Inflammatory macrophage treated with lipopolysaccharide for 1 hour (primary cell): ENCODE measurements at places on chromosomes 6 and 20.
A peak's percentile ranks its signal among the peaks of the same experiment; 100 is the strongest.

GRCh38 chr6:7137335-7138045, 29.7 kb downstream of the RREB1 start:
- DNase-seq = no peak

GRCh38 chr6:68225729-68226128, 409.4 kb upstream of the ADGRB3 start:
- DNase-seq = no peak

DNA sequence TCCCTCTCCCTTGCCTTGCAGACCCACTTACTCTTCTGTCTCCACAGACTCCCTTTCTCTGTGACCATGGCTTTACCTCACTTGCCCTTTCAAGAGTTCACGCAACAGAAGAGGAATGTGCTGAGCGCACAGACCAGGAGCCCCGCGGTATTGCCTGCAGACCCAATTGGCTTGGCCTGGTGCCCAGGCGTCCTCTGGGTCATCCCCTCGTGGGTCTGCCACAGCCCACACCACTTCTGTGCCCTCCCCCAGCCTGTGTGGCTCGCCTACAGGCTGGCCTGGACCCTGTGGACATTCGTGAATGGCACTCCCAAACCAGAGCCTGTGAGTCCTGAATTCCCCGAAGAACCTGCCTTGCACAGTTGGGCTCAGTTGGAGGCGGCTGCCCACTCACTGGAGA, 15.3 kb upstream of the NINL start:
- no peak for DNase-seq

DNA sequence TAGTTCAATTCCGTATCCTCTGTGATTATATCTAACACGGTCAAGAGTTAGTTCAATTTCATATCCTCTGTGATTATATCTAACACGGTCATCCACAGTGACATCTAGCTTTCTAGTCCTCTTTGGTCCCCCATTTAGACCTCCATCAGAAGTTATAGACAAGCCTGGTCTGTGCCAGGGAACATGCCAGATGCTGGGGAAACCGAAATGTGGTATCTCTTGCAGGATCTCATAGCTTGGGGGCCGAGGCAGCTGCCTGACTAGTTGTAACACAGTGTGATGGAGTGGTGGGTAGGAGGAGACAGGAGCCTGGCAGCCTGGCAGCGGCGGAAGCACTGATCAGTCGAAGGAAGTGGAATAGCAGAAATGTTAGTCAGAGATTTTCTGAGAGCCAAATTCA, 13.8 kb upstream of the SMOC2 start:
- DNase-seq = no peak

- no peak for DNase-seq
Measured at GRCh38 chr20:46014517-46015396, 6.0 kb downstream of the MMP9 start.

GRCh38 chr6:49543087-49543858, 7.2 kb upstream of the C6orf141 start:
- DNase-seq = peak; percentile 16

DNA sequence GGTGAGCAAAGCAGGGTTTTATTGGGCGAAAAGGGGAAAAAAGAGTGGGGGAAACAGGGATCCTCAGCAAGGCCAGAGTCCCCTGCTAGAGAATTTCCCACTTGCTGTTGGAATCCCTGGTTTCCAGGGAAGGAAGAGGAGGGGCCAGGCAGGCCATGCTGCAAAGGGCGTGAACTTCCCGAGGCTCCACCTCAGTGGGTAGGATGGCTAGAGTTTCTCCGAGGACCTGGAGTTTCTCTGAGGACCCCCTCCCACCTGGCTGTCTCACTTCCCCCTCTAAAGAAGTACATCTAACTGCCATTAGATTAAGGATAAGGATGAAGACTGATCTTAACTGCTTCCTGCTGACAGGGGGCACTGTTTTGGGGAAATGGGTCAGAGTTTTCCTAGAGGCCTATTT, 1239.3 kb upstream of the GJE1 start:
- DNase-seq = no peak

GRCh38 chr20:8855315-8855714, 213.6 kb upstream of the PLCB4 start:
- DNase-seq = no peak

GRCh38 chr20:33482581-33482980, 7.3 kb upstream of the CBFA2T2 start:
- no peak for DNase-seq

GRCh38 chr20:24660651-24661050, 191.2 kb downstream of the SYNDIG1 start:
- DNase-seq = no peak
